ENCODE measurements at places on chromosomes 11 and 22. TPM values are rescaled to one million over a fixed set of nuclear protein-coding genes. Genes with fewer than 3 reads are reported as not detected.
A peak's percentile ranks its signal among the peaks of the same experiment; 100 is the strongest.

DNA sequence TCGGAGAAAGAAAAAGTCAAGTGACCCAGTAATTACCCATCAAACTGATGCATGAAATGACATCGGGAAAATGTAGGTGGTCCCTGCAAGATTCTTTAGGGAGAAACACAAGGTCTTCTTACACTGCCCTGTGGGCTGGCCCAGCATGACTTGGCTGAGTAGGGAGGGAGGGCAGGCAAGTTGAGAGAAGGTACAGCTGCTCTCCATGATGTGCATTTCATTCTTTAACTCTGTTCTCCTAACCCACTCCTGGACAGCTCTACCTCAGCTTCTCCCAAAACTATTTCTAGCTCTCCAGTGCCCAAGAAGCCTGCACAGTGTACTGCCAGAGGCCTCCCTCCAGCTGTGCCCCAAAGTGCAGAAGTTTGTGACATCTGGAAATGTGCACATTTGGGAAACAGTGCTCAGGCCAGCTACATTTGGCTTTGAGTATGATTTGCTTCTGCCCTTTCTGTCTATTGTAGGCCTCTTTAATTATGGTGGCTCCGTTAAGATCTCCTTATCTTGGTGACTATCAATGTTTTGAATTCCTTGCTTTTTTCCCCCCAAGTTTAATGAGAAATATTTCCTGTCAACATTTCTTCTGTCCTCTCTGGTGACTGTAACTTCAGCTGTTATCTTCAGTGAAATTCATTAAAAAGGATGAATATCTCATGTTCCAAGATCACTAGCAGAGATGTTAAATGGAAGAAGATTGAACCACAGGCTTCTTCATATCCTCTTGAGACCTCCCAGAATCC, 26.7 kb upstream of the PRSS23 start:
- DNase-seq, result no peak
- peak overlapping the region; percentile 45 for H3K27ac ChIP-seq
- H3K4me3 ChIP-seq, result no peak overlapping the region
- H3K36me3 ChIP-seq, result no peaks in the 10 kb centered on the region
- no peaks in the 10 kb centered on the region for H3K27me3 ChIP-seq

GRCh38 chr22:22244316-22245250, at the start of gene VPREB1:
Gene VPREB1, plus strand, starts transcription at chr22:22244786. Its CDS starts 28 bp downstream, at chr22:22244814.
- no peaks in the 10 kb centered on the region for H3K27me3 ChIP-seq
- no peak for DNase-seq
- no peaks in the 10 kb centered on the region for H3K4me1 ChIP-seq
- no peak within 1 kb of the TSS for H3K4me3 ChIP-seq
- H3K36me3 ChIP-seq, result no peaks in the 10 kb centered on the region

DNA sequence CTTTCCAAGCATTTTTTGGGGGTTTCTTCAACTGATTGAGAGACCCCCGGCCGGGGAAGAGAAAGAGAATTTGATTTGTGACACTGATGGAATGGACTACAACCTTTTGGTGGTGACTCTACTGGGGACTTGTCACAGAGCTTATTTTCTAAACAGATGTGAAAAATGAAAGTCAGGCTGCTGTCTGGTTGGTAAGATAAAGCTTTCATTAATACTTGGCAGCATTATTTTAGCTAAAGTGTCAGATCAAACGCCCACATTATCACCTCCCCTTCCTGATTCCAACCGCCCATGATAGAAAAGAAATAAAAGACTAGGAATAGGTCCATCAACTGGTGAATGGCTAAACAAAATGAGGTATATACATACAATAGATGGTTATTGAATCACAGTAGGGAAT, 45.6 kb upstream of the EHF start:
- no peaks in the 10 kb centered on the region for H3K27me3 ChIP-seq
- H3K27ac ChIP-seq, result no peak overlapping the region
- no peaks in the 10 kb centered on the region for H3K4me1 ChIP-seq
- no peak for DNase-seq
- no peak overlapping the region for H3K4me3 ChIP-seq
- no peaks in the 10 kb centered on the region for H3K36me3 ChIP-seq

The FOLH1 gene
- 0.33 TPM for total RNA-seq

DNA sequence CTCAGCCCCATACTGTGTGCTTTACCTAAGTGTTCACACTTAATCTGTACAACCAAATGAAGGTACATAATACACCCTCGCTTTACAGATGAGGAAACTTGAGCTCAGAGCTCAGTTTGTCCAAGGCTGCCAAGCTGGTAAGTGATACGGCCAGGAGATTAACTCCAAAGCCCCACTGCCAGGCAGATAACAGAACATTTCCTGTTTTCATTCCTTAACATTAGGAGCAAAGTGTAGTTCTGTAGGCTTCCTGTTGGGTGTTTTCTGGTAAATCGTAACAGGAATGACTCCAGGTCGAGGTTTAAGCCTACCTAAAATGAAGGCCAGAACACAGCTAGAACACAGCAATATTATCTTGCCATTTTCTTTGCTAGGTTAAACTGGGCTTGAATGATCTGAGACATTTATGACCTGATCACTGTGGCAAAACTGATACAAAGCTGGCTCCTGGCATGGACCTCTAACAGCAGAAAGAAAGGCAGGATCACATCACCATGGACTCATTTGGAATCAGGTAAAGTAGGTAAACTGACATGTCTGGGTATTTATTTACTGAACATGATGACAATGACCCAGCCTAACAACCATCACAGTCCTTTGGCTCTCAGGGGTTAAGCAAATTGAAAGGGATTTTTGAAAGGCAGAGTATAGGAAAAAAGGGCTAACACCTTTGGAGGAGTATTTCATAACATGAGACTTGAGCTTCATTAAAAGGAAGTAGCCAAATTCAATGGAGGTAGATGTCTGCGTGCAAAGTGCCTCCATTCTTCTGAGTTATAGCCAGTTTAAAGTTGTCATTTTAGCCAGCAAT, 3.9 kb upstream of the NUP50 start:
- H3K36me3 ChIP-seq, result no peaks in the 10 kb centered on the region
- H3K27me3 ChIP-seq, result no peaks in the 10 kb centered on the region
- peak overlapping the region; percentile 58 for H3K27ac ChIP-seq
- peaks cover 40% of the 10 kb centered on the region for H3K4me1 ChIP-seq

GRCh38 chr11:114250993-114251814, 45.0 kb upstream of the NNMT start:
- no peak overlapping the region for H3K4me3 ChIP-seq
- no peaks in the 10 kb centered on the region for H3K4me1 ChIP-seq
- no peaks in the 10 kb centered on the region for H3K27me3 ChIP-seq
- H3K36me3 ChIP-seq, result peaks cover 35% of the 10 kb centered on the region
- no peak overlapping the region for H3K27ac ChIP-seq

Measured in body of pancreas (tissue), 4 donors.